CD4-positive, alpha-beta T cell treated with Interleukin-17A for 4 hours (primary cell): ENCODE measurements at places on chromosomes 1 and 21.

DNA sequence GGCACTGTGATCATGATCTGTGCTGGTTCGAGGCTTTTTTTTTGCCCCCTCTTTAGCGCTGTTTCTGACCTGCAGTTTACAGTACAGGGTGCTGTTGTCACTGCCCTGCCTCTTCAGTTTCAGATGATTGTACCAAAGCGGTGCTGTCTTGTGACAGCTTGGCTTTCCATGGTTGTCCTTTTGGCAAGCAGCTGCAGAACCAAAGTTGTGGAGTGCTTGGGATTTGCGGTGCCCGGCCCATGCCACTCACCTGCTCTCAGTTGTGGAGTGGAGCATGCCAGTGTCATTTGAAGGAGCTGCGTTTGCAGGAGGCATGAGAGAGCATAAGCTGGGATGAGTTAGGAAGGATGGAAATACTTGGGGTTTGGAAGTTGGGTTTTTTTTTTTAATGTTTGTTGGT is 48.4 kb downstream of the DOP1B start:
- no peak for DNase-seq

- DNase-seq = no peak
Measured at GRCh38 chr1:95010158-95010557, 62.6 kb downstream of the ALG14 start.

DNA sequence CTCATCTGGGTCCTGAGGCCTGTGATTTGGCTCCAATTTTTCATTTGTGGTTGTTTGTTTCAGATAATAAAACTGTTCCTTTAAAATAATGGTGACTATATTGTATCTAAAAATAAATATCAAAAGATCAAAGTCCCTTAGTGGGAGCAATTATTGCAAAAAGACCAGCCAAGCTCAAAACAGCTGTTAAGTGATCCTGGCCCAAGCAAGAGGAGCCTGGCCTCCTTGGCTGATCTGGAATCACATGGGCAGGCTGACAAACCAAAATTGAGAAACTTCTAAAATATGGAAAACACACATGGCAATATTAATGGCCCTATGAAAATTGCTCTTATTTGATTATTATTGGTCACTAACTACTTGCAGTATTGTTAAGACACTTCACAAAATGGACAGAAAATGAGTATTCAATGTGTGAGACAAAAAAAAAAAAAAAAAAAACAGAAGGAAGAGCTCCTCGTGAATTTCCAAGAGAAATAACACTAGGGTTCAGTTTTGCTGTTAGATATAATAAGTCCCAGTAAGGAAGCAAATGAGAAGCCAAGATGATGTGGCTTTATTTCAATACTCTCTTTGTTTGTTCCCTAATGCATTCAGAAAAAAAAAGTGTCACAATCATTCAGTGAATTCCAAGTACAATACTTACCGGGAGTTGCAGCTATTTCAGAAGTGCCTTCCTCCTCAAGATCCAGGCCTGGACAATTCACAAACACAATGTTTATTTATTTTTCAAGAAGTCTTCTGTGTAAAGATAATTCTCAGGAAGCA is 105.1 kb downstream of the SEC16B start:
- no peak for DNase-seq

- no peak for DNase-seq
Measured at GRCh38 chr1:205991237-205991636, 12.0 kb downstream of the RAB7B start.
